Suprapubic skin (tissue), 4 donors: ENCODE measurements at places on chromosomes 11 and 22.

DNA sequence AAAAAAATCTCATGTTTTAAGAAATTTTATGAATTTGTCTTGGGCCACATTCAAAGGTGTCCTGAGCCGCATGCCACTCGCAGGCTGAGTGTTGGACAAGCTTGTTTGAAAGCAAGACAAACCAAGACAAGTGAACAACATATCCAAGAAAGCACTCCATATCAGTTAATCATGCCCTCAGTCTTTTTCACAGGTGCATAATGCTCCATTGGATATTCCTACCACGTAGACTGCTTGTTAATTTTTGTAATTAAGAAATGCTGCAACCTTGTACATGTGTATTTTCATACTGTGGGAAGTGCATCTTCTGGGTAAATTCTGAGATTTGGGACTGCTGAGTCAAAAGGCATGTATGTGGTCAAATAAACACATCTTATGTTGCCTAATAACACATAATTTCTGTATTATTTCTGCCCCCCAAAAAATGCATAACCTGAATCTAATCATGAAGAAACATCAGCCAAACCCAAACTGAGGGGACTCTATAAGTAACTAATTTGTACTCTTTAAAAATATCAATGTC is 8.2 kb downstream of the RRAS2 start:
- no peaks in the 10 kb centered on the region for H3K4me1 ChIP-seq
- no peak overlapping the region for H3K27ac ChIP-seq
- no peaks in the 10 kb centered on the region for H3K27me3 ChIP-seq
- no peak overlapping the region for H3K4me3 ChIP-seq

DNA sequence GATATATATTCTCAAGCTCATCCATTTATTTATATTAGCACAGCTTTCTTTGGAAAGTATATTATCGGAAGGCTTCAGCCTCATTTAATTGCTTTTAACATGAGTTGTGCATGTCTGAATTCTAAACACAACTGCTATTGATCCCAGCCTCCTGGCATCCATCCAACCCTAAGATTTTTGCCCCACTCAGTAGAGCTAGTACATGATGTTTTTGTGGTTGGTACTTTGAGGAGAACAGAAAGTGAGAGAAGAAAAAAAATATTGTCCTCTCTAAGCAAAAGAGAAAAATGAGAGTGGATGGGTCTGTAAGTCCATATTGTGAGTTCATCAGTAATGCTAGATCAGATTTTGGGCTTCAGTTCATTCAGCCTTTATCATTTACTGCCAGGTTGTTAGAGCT is 198.7 kb downstream of the DDX10 start:
- DNase-seq = no peak
- H3K4me1 ChIP-seq = no peaks in the 10 kb centered on the region
- H3K4me3 ChIP-seq = no peak overlapping the region
- no peaks in the 10 kb centered on the region for H3K27me3 ChIP-seq

- DNase-seq = no peak
- peaks cover 68% of the 10 kb centered on the region for H3K36me3 ChIP-seq
- peaks cover 38% of the 10 kb centered on the region for H3K4me1 ChIP-seq
- peak overlapping the region; percentile 83 for H3K4me3 ChIP-seq
- H3K27me3 ChIP-seq = no peaks in the 10 kb centered on the region
These were observed 559 bp downstream of the RANBP1 start for GRCh38 chr22:20116376-20116950.

DNA sequence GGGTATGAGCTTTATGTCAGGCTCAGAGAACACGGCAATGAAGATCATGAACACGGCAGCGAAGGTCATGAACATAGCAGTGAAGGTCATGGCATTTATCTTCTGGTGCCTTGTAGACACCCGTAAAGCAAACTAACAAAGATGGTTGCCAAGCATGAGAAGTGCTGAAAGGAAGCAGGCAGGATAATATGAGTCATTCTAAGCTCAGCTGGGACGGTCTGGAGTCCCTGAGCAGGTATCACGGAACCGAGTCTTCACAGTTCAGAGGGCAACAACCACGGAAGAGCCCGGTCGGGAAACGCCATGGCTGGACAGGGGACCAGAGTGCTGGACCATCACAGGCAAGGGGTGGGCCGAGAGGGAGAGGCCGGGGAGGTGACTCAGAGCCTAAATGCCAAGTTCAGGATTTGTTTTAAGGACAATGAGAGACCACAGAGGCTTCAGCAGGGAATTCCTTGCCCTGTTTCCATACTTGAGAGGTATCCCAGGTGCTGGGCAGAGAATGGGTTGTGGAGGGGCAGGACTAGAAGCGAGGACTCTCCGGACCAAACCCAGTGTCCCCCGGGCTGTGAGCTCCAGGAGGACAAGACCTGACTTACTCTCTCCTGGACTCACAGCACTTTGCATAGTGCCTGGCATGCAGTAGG is 13.1 kb upstream of the MS4A10 start:
- peaks cover 4% of the 10 kb centered on the region for H3K4me1 ChIP-seq
- no peak overlapping the region for H3K4me3 ChIP-seq
- H3K27ac ChIP-seq = no peak overlapping the region
- peaks cover 6% of the 10 kb centered on the region for H3K27me3 ChIP-seq

GRCh38 chr11:46661836-46662235 is 38.6 kb downstream of the ARHGAP1 start:
- peaks cover 6% of the 10 kb centered on the region for H3K4me1 ChIP-seq
- H3K27ac ChIP-seq = no peak overlapping the region
- no peak overlapping the region for H3K4me3 ChIP-seq
- no peaks in the 10 kb centered on the region for H3K27me3 ChIP-seq
- peaks cover 93% of the 10 kb centered on the region for H3K36me3 ChIP-seq

- no peak for DNase-seq
- no peaks in the 10 kb centered on the region for H3K27me3 ChIP-seq
- no peak overlapping the region for H3K4me3 ChIP-seq
- no peak overlapping the region for H3K27ac ChIP-seq
- no peaks in the 10 kb centered on the region for H3K4me1 ChIP-seq
These were observed 28.6 kb upstream of the GAB2 start for GRCh38 chr11:78446210-78446609.

- no peaks in the 10 kb centered on the region for H3K27me3 ChIP-seq
- no peaks in the 10 kb centered on the region for H3K36me3 ChIP-seq
- H3K27ac ChIP-seq = no peak overlapping the region
- DNase-seq = no peak
- peaks cover 17% of the 10 kb centered on the region for H3K4me1 ChIP-seq
These were observed 50.0 kb downstream of the RRAS2 start for GRCh38 chr11:14308897-14309387.

- H3K27me3 ChIP-seq = peaks cover 9% of the 10 kb centered on the region
- no peaks in the 10 kb centered on the region for H3K4me1 ChIP-seq
- DNase-seq = no peak
- H3K36me3 ChIP-seq = no peaks in the 10 kb centered on the region
- no peak overlapping the region for H3K27ac ChIP-seq
These were observed 13.2 kb downstream of the CD6 start for GRCh38 chr11:60984636-60985035.

DNA sequence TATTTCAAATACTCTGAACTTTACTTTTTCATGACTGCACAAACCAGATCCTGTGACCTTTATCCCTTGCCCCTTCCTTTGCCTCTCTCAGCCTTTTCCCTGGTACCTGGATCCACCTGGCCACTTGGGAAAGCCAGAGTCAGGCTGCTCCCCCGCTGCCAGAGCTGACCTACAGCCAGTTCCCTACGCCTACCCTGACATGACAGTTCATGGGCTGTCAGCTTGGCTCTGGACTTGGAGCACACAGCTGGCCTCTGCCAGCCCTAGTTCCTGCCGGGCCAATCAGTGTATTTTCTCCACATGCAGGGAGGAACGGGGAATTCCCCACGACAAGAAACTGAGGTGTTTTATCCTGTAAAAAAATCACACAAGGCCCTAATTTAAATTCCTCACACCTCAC is 382.6 kb downstream of the INSC start:
- no peak for DNase-seq
- H3K36me3 ChIP-seq = no peaks in the 10 kb centered on the region
- H3K4me1 ChIP-seq = peaks cover 4% of the 10 kb centered on the region
- no peaks in the 10 kb centered on the region for H3K27me3 ChIP-seq

DNA sequence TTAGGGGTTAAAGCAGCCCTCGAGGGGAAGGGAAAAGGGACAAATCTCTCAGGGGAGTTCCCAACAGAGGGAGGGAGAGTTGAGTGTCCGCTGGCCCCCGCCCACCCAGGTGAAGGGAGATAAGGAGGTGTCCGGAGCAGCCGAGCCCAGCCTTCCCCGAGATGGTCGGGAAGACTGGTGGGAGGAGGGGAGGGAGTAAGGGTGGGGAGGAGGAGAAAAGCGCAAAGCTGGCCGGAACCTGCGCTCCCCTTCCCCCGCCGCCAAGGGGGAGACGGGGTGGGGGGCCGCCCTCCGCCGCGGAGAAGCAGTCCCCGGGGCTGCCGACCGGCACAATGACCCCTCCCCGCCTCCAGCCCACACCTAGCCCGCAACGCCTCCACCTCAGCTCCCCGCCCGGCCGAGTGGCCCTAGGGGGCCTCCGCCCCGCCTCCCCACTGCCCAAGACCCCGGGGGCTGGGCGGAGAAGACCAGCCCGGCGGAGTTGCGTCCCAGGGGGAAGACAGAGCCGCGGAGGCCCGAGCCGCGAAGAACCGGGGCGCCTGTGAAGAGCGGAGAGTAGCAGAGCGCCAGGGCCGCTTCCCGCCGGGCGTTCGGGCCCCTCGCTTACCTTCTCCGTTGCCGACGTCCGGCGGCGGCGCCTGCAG is 479 bp downstream of the RSF1 start:
- H3K27ac ChIP-seq = peak overlapping the region; percentile 93
- peak overlapping the region; percentile 95 for H3K4me3 ChIP-seq
- H3K36me3 ChIP-seq = no peaks in the 10 kb centered on the region

DNA sequence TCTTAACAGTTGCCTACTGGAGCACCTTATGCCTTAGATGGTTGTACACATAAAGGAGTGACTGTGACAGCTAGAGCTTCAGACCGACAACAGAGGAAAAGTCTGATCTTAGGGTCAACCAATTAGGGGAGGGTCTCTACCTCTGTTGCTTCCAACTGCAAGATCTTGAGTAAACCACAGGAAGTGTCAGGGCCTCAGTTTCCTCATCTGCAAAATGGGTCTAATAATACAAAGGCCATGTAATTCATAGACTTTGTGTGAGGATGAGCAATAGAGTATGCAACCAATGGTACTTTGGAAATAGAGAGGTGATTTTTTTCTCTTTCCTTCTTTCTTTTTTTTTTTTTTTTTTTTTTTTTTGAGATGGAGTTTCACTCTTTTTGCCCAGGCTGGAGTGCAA is 16.4 kb upstream of the ANO1 start:
- peaks cover 3% of the 10 kb centered on the region for H3K27me3 ChIP-seq
- DNase-seq = peak; percentile 20
- peaks cover 19% of the 10 kb centered on the region for H3K4me1 ChIP-seq
- no peak overlapping the region for H3K4me3 ChIP-seq
- no peak overlapping the region for H3K27ac ChIP-seq

- DNase-seq = no peak
- peaks cover 8% of the 10 kb centered on the region for H3K4me1 ChIP-seq
- H3K4me3 ChIP-seq = no peak overlapping the region
- no peak overlapping the region for H3K27ac ChIP-seq
- H3K36me3 ChIP-seq = no peaks in the 10 kb centered on the region
These were observed 98.5 kb upstream of the CSNK2A3 start for GRCh38 chr11:11451501-11452005.

GRCh38 chr11:91686700-91687099 is 537.9 kb upstream of the FAT3 start:
- no peaks in the 10 kb centered on the region for H3K27me3 ChIP-seq
- H3K36me3 ChIP-seq = no peaks in the 10 kb centered on the region
- no peak for DNase-seq
- H3K27ac ChIP-seq = no peak overlapping the region

DNA sequence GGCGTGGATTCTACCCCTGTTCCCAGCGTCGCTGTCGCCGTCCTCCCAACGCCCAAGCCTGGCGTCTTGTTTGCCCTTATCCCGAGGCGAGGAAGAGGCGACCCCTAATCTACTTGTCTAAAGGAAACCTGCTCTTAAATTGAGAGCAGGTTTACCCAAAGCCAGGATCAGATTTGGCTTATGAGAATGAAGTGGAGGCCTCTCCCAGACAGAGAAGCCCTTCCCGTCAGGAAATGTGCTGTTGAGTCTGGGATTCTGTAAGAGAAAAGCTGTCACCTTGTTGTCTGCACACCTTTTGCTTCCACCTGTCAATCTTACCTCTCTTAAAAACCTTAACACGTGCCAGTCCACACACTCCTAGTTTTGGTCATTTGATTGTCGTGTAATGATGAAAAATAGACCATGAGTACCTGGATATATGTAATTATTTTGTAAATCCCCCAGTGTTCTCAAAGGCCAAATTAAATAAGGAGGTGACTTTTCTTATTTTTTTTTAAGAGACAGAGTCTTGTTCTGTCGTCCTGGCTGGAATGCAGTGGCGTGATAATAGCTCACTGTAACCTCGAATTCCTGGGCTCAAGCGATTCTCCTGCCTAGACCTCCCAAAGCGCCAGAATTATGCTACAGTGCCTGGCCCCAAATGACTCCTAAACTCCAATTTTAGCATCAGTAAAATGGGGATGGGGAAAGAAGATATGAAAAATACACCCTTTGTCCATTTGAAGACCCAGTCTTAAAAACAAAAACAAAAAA is 627 bp downstream of the GTF2H1 start:
- H3K4me3 ChIP-seq = peak overlapping the region; percentile 94
- no peaks in the 10 kb centered on the region for H3K36me3 ChIP-seq
- peak overlapping the region; percentile 99 for H3K27ac ChIP-seq
- H3K27me3 ChIP-seq = no peaks in the 10 kb centered on the region

- H3K36me3 ChIP-seq = peaks cover 49% of the 10 kb centered on the region
- H3K27ac ChIP-seq = no peak overlapping the region
- H3K4me3 ChIP-seq = no peak overlapping the region
- peaks cover 28% of the 10 kb centered on the region for H3K4me1 ChIP-seq
- DNase-seq = no peak
- no peaks in the 10 kb centered on the region for H3K27me3 ChIP-seq
These were observed 5.6 kb downstream of the DDB2 start for GRCh38 chr11:47220401-47220821.

GRCh38 chr11:72896431-72896830 is 82.2 kb downstream of the ATG16L2 start:
- no peak for DNase-seq
- no peak overlapping the region for H3K4me3 ChIP-seq
- no peaks in the 10 kb centered on the region for H3K4me1 ChIP-seq
- no peaks in the 10 kb centered on the region for H3K27me3 ChIP-seq

- H3K27ac ChIP-seq = no peak overlapping the region
- H3K36me3 ChIP-seq = no peaks in the 10 kb centered on the region
- peaks cover 8% of the 10 kb centered on the region for H3K27me3 ChIP-seq
- H3K4me1 ChIP-seq = peaks cover 46% of the 10 kb centered on the region
These were observed 5.8 kb upstream of the CCND1 start for GRCh38 chr11:69635195-69635594.
